ENCODE measurements at places on chromosomes 13 and 19.

DNA sequence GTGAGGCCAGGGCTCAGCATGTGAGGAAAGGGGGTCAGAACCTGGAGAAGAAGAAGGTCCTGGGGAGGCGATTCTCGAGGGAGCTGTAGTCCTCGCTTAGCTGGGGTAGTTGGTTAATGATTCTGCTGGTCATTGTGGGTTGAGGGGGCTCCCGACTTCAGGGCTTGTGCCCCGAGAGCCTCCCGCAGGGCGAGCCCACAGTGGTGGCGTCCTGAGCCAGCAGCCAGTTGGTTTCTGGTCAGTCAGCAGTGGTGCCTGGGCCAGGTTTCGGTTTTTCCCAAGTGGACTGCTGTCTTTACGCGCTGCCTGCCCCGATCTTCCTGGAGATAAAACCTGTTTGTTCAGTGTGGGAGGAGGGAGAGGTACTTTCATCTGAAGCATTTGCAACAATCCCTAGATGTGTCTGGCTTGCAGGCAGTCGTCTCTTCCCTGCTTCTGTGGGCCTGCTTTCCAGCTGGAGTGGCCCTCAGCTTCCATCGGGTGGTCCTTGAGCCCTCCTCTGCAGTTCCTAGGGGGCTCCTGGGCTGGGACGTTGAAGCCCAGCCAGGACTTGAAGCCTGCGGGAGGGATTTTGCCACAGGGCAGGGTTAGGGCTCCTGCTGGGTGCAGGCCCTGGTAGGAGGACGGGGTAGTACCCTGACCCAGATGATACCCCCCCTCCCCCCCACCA lies 3.2 kb downstream of the PTBP1 start:
- DNase-seq: no peak

GRCh38 chr19:33499248-33499647 lies 22.3 kb downstream of the PEPD start:
- DNase-seq: no peak

DNA sequence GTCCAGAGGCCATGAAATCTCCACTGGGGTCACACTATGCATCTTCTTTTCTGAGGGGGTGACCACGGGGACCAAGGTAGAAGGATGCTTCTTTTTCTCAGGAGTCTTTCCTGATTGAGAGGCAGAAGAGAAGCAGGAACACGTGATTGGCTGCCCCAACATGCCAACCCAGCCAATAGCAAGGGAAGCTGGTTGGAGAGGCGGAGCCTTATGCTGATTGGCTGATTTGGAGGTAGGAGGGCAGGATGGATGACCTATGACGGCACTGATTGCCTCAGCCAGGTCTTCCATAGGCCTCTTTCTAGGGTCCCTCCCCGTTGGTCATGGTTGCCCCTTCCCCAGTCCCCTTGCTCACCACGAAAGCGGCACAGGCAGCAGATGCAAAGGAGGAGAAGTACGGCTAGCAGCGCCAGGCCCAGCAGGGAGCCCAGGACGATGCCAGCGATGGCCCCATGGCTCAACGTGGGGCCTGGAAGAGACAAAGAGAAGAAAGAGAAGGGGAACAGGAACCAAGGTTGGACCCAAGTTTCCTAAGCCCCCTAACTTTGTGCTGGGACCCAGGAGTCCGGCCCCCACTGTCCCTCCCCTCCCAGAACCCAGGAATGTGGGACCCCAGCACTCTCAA lies 8.0 kb downstream of the VSIG10L start:
- DNase-seq: no peak

- DNase-seq: no peak
Measured at GRCh38 chr19:16467581-16467980, 4.2 kb downstream of the EPS15L1 start.

- DNase-seq: no peak
Measured at GRCh38 chr13:67966065-67966464, 735.9 kb upstream of the PCDH9 start.

- DNase-seq: no peak
Measured at GRCh38 chr13:109857325-109857724, 70.9 kb upstream of the IRS2 start.

DNA sequence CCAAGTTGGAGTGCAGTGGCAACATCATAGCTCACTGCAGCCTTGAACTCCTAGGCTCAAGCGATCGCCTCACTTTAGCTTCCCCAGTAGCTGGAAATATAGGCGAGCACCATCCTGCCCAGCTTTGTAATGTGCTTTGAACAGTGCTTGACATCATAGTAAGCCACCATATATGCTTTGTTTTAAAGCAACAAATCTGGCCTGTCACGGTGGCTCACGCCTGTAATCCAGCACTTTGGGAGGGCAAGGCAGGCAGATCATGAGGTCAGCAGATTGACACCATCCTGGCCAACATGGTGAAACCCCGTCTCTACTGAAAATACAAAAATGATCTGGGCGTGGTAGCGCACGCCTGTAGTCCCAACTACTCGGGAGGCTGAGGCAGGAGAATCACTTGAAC lies 1.8 kb upstream of the SLC7A1 start:
- no peak for DNase-seq

DNA sequence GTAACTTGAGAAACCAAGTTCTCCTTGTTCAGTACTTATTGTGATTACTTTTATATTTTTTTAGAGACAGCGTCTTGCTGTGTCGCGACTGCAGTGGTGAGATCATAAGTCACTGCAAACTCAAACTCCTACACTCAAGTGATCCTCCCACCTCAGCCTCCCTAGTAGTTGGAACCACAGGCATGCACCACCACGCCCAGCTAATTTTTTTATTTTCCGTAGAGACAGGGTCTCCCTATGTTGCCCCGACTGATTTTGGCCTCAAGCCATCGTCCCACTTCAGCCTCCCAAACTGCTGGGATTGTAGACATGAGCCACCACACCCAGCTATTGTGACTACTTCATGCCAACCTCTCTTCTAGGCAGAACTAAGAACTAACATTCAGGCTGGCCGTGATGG lies 8.3 kb downstream of the C19orf53 start:
- DNase-seq: no peak

DNA sequence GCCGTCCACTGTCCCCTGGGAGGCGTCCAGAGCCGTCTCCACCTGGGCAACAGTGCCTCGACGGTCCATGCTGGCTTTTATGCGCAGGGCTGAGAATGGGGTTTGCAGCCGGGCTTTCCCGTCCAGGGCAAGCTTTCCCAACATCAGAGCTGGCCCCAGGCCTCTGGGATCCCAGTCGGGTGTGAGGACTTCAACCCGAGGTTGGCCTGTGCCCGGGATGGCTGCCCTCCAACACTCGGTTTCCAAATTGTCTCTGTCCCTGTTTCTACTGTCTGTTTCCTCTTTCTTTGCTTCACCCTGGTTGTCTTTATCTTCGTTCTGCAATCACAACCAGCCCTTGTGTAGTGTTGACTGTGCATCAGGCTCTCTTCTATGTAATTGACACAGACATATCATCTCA lies at the start of gene IFNL4:
Gene IFNL4 (minus strand): TSS at position 51 of the 400 bp plus-strand sequence.
- DNase-seq: no peak

GRCh38 chr19:19355606-19356139 lies 35.0 kb downstream of the MAU2 start:
- DNase-seq: no peak

DNA sequence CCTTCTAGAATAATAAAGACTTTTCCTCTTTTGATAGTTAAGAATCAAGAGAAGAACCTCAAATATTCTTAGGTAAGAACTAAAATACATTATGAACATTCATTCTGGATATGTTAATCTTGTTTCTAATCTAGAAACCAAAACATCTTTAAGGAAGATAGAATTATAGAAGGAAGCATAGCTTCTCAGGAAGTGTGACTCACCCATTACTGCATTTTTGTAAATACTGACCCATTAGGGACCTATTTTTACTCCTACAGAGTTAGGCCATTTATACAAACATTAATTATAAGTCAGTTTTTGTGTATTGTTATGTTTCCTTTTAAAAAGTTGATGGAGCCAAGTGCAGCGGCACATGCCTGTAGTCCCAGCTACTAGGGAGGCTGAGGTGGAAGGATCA lies 147.1 kb downstream of the NUFIP1 start:
- no peak for DNase-seq

DNA sequence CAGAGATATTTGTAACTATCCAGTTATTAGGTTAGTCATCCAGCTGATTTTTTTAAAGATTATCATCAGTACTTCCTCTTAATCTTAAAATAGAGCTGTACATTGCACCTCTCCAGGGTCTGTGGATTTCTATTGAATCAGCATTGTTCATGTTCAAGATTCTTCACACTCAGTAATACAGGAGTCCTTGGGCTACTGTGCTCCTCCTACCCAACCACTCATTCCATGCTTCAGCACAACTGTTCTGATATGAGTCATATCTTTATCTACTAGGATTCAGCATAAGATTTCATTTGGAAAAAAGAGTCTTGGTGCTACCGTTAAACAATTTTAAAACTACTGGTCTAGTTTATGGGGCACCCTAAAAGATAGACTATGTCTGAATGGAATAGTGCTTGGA lies 357.8 kb downstream of the DCT start:
- DNase-seq: no peak

DNA sequence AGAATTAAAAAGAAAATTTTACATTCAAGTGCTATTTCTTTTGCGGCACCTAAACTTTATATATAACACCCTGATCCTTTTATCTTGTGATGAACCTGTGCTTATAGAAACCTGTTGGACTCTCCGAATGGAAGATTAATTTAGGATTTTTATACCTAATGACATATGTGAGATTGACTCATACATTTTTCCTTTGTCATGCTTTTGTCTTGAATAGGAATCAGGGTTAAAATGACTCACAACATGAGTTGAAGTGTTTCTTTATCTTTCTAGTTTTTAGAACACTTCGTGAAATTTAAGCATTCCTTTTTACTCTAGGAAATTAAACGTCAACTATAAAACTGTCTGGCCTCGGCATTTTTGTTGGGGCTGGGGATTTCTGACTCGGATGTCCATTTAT lies 378.9 kb downstream of the PCDH20 start:
- no peak for DNase-seq

GRCh38 chr19:49879243-49879963 lies 1.9 kb downstream of the TBC1D17 start:
- DNase-seq: no peak

- DNase-seq: no peak
Measured at GRCh38 chr19:19747357-19748220, 14.7 kb upstream of the ZNF14 start.

GRCh38 chr19:45676851-45677263 lies 8.8 kb downstream of the GIPR start:
- no peak for DNase-seq

DNA sequence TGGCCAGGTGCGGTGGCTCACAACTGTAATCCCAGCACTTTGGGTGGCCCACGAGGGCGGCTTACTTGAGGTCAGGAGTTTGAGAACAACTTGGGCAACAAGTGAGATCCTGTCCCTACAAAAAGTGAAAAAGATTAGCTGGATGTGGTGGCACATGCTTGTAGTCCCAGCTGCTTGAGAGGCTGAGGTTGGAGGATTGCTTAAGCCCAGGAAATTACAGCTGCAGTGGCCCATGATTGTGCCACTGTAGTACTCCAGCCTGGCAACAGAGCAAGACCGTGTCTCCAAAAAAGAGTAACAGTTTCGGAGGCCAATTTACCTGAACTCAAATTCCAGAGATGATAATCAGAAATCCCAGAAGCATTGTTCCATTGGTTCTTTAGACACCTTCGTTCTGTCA lies 4.4 kb downstream of the ZNF473 start:
- no peak for DNase-seq

DNA sequence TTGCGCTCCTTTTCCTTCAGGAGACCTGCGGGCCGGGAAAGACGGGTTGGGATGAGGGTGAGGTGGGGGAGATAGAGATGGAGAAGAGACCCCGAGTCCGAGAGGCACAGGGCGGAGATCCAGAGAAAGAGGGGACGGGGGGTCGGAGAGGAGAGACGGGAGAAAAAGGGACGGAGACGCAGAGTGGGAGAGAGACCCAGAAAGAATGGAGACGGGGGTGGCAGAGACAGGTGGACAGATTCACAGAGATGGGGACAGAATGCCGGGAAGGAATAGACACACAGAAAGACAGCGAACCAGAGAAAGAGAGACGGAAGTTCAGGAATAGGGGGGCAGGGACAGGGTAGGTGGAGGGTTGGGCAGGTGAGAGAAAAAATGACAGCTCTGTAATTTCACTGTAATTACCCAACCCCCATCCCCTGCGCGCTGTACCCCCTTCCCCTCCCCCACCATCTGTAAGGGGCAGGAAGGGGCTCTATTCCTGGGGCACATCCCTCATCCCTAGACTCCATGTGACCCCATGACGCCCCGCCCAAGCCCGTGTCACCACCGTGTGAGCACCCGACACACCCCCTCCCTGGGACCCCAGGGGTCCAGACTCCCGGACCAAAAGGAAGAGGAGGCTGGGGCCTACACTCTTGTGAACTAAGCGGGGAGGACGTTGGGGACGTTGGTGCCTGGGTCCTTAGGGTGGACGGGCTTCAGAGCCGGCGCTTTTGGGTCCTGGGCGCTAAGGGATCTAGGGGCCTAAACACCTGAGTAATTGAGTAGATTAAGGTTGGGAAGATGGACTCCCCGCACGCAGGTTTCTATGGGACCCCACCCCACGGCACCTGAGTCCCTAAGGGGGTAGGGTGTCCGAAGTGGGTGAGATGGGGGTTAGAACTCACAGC lies 967 bp downstream of the DBP start:
- DNase-seq: no peak

GRCh38 chr19:38264486-38265212 lies at the start of gene SPINT2:
Gene SPINT2, plus strand, starts transcription at chr19:38264573. Its CDS starts 320 bp downstream, at chr19:38264893.
- no peak for DNase-seq

- peak; percentile 99 for DNase-seq
Measured at GRCh38 chr19:46068345-46069258, 27.8 kb upstream of the IGFL4 start.

DNA sequence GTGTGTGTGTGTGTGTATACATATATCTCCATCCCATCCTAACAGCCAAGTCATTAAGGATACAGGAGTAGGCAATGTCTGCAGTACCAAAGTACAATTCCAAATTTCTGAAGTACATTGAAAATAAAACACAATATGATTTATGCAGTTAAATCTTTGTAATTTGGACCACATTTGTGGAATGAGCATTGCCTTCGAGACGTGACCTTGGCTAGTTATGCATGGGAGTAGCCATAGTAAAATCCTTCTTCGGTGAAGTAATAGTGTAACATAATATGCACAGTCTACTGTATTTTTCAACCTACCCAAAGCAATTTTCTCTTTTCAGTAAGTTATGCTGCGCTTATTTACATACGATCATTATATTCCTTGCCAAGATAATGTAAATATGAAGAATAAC lies 665.7 kb upstream of the GPC6 start:
- DNase-seq: no peak

DNA sequence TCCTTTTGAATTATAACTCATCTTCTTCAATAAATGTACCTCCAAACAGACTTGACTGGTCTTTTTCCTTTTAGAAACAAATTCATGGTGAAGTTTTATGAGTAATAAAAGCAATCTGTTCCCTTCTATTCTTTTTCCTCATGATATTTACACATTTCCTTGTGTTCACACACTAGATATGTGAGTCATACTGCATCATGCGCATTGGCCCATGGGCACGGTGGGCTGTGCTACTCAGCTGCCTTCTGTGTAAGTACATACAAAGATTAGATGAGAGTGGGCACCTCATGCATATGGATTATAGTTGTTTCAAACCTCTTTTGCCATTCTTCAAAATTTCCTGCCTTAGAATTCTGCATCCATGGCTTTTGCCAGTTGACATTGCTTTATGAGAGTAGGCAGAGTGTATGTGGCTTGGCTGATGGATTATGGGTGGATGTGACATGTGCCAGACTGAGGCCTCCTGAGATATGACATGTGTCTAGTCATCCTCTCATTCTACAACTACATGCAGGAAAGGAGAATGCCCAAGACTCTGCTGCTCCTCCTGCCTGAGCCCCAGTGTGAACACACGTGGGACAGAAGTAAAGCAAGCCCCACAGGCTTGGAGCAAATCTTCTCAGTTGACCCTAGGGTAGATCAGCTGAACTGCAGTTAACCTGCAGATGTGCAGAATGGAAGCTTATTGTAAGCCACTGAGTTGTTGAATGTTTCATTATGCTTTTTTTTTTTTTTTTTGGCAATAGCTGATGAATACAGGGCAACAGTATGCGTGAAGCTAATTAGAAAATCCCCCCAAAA lies 109.9 kb downstream of the RBM26 start:
- DNase-seq: peak; percentile 38

Measured in foreskin melanocyte (primary cell).